ENCODE measurements at places on chromosomes 4 and X. TPM values are rescaled to one million over a fixed set of nuclear protein-coding genes. Genes with fewer than 3 reads are reported as not detected.

FAT4 gene
- polyA plus RNA-seq: 0.71 TPM

DNAAF6 gene
- polyA plus RNA-seq: not detected

NPY2R gene
- 0.20 TPM for polyA plus RNA-seq

BANK1 gene
- 0.22 TPM for polyA plus RNA-seq

AWAT1 gene
- polyA plus RNA-seq: not detected

CXCL8 gene
- polyA plus RNA-seq: 0.37 TPM

PPEF2 gene
- not detected for polyA plus RNA-seq

ZIC3 gene
- polyA plus RNA-seq: 0.24 TPM

SPP1 gene
- polyA plus RNA-seq: 368 TPM

PNMA5 gene
- polyA plus RNA-seq: 6.9 TPM

PCSK1N gene
- 267 TPM for polyA plus RNA-seq

SLC6A14 gene
- not detected for polyA plus RNA-seq

HS3ST1 gene
- 3.4 TPM for polyA plus RNA-seq

CHRDL1 gene
- polyA plus RNA-seq: 5.7 TPM

TDO2 gene
- 0.32 TPM for polyA plus RNA-seq

GYG2 gene
- polyA plus RNA-seq: 6.1 TPM

FAM9B gene
- polyA plus RNA-seq: not detected

AMTN gene
- not detected for polyA plus RNA-seq

CT45A3 gene
- 0.42 TPM for polyA plus RNA-seq

TECRL gene
- polyA plus RNA-seq: not detected

F11 gene
- not detected for polyA plus RNA-seq

NDP gene
- 8.7 TPM for polyA plus RNA-seq

C4orf33 gene
- polyA plus RNA-seq: 1.9 TPM

CCSER1 gene
- polyA plus RNA-seq: 0.48 TPM

LGI2 gene
- 1.6 TPM for polyA plus RNA-seq

C4orf36 gene
- polyA plus RNA-seq: 1.0 TPM

PHEX gene
- polyA plus RNA-seq: 0.12 TPM

SOWAHB gene
- 0.29 TPM for polyA plus RNA-seq

RS1 gene
- not detected for polyA plus RNA-seq

KLKB1 gene
- not detected for polyA plus RNA-seq

SLBP gene
- polyA plus RNA-seq: 84.2 TPM

AFP gene
- not detected for polyA plus RNA-seq

PLP1 gene
- 1,325 TPM for polyA plus RNA-seq

Data from brain (organoid and tissue), 16 donors.